ENCODE measurements at places on chromosomes 4 and X.

GRCh38 chr4:153531000-153531358 lies 64.8 kb downstream of the TMEM131L start:
- DNase-seq: no peak

DNA sequence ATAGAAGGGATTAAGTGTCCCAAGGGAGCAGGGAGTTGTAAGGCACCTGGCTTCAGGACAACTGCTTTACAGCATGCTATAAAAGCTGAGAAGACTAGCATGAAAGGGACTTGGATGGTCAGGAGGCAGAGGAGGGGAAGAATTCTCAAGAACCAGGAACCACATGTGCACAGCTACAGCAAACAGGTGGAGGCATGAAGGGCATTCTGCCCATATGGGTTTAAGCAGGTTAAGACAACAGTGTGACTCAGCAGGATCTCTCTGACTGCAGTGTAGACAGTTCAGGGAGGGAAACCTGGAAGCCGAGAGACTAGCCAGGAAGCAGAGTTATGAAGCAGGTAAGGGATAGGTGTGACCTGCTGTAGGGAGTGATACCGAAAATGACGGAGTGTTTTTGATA lies 117.0 kb downstream of the DHRSX start:
- DNase-seq: no peak

DNA sequence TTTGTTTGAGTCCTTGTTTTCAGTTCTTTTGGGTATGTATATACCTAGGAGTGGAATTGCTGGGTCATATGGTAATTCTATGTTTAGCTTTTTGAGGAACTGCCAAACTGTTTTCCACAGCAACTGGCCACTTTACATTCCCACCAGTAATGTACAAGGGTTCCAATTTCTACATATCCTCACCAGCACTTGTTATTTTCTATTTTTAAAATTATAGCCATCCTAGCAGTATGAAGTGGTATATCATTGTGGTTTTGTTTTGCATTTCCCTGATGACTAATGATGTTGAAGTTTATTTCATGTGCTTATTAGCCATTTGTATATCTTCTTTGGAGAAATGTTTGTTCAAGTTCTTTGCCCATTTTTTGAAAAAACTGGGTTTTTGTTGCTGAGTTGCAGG lies 39.6 kb downstream of the TMEM164 start:
- no peak for DNase-seq

GRCh38 chr4:152154433-152154832 lies 381.5 kb downstream of the FBXW7 start:
- no peak for DNase-seq

DNA sequence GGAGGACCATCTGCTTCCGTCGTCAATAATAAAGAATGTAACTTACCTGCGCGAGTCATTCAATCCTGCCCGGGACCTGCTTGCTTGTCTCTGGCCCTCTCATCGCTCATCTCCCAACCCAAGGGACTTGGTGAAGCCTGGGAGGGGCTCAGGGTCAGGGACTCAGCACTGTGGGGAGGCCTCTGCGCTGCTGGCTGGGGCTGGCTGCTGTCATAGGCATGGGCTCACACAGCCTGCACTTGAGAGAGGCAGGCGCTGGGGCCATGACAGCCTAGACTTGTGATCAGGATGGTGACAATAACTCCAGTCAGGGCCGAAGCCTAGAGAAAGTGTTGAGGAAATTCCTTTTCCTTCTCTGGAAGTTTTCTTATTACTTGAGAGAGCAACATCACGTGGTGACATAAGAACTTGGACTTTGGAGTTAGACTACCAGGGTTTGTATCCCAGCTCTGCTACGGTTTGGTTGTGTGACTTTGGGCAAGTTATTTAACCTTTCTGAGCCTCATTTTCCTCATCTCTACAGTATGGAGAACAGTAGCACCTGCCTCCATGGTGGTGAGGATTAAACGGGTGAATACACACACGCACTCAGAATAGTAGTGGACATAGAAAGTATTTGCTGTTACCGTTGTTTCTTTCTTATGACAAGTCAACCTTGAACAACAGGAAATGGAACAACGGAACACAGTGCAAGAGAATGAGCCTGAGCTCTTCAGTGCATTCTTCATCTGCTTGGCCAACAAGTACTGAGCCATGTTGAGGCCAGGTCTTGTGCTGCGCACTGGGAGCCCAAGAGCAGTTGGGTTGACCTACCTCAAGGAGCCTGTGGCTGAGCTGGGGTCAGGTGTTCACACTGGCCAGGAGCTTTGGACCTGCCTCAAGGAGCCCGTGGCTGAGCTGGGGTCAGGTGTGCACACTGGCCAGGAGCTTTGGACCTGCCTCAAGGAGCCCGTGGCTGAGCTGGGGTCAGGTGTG lies 60.5 kb downstream of the TBC1D14 start:
- no peak for DNase-seq

DNA sequence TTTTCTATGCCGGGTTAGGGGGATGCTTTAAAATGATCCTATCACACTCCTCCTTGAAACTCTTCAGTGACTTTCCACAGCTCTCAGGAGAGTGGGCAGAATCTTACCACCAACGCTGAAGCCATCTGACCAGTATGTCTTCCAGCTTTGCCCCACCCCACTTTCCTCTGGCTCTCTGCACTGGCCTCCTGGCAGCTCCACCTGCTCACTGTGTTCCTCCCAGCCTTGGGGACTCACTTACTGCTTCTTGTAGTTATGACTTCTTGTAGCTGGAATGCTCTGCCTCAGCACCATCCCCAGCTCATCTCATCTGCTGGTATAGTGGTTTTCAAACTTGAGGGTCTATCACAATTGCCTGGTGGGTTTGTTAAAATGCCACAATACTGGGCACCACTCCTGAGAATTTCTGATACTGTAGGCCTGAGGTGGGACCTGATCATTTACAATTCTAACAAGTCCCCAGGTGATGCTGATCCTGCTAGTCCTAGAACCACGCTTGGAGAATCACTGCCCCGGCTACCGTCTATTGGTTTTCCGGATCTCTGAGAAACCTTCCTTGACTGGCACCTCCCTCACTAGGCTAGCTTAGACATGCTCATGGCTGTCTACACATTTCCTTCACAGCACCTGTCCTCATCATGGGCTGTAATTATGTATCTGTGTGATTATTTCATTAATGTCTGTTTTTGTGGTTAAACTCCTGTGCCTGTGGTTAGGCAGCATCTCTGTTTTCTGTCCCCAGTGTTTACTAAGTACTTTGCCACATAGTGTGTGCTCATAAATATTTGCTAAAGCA lies 152.2 kb downstream of the MGST2 start:
- DNase-seq: no peak

GRCh38 chr4:12186526-12186925 lies 757.8 kb upstream of the HS3ST1 start:
- no peak for DNase-seq

- no peak for DNase-seq
Measured at GRCh38 chr4:139315221-139315675, 13.0 kb upstream of the NDUFC1 start.

DNA sequence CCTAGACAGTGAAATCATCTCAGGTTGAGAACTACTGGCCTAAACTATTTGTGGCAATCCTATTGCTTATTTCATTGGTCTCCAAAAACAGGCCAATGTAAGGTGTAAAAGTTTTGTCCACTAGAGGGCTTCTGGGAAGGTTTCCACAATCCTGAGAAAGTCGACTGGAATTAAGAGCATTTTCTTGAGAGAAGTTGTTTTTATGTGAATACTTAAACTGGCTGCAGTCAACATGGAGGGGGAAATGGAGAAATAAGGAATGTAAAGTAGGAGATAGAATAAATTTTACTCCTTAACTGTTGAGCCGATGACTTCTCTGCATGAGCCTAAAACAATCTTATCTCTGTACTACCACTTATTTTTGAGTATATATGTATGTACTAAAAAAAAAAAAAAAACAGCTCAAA lies 11.0 kb upstream of the EIF4E start:
- peak; percentile 77 for DNase-seq

DNA sequence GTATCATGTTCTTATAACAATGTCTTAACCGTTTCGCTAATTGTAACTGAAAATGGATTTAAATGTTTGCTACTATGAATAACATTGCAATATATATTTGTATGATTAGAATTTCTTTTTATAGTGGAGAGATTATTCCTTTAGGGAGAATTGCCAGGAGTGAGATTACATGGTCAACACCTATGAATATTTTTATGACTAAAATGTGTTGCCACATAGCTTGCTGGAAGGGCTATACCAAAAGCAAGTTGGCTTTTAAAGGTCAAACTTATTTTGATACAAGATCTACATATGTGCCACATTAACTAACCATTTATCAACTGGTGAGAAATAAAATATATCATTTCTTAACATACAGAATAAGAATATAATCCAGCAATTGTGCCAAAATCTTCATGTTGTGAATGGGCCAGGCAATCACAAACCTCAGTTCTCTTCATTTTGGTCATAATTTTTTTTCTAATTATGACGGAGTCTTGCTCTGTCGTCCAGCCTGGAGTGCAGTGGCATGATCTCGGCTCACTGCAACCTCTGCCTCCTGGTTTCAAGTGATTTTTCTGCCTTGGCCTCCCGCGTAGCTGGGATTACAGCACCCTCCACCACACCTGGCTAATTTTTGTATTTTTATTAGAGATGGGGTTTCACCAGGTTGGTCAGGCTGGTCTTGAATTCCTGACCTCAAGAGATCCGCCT lies 10.0 kb upstream of the EGF start:
- no peak for DNase-seq

DNA sequence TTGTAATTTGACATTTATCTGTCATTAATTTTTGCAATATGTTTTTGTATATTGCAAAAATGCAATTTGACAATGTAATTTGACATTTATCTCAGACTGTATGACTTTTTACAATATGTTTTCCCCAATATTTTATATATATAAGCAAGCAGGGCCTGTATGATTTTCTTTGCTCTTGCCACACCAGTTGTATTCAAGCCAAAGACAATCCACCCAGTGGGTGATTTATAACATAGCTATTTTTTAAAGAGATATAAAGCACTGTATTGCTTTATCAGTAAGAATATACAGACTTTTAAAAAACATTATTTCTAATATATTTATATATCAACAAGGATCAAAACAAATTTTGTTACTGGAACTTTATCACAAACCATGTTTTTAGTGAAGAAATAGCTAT lies 47.3 kb downstream of the SLIT2 start:
- no peak for DNase-seq

DNA sequence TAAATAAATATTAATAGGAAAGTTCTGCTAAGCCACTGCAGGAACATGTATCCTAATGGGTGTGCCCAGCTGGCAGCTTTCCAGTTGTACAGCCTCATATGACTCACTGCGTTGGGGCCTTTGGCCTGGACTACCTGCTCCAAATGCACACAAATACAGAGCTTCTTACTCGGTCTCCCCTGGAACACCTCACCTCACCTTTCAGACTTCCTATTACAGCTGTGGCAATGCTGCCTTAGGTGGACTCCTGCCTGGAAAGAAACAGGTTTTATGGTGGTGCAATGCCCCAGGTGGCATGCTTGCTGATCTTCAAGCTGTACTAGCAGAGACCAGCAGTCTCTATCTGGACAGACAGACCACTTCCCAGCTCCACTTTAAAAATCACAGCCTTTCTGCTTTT lies 85.7 kb upstream of the EXOC1L start:
- peak; percentile 90 for DNase-seq

DNA sequence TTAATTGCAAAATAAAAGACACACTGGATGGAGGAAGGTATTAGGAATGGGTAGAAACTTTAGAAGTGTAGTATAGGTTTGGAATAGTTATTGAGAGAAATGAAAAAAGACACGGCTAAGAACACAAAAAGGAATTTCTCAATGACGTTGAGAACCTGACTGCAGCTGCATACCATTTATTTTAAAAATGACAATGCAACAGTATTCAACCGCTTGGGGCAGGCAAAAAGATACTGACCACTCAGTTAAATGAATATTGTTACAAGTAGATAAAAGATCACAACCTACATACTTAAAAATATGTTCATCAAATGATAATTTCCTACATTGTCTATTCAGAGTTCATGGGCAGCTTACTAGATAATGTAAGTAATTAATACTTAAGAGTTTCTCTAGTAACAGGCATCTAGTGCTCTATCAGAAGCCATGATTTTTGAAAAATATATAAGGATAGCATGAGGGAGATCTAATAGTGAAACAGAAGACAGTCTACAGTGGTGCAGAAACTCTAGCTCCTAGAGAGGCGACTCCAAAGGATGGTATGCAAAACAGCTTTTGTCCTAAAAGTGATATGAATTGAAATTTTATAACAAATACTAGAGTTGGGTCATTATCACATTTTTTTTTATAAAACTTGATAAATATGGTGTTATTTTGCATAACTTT lies 216.2 kb upstream of the VEGFC start:
- no peak for DNase-seq

- no peak for DNase-seq
Measured at GRCh38 chr4:54187148-54187547, 41.9 kb upstream of the PDGFRA start.

DNA sequence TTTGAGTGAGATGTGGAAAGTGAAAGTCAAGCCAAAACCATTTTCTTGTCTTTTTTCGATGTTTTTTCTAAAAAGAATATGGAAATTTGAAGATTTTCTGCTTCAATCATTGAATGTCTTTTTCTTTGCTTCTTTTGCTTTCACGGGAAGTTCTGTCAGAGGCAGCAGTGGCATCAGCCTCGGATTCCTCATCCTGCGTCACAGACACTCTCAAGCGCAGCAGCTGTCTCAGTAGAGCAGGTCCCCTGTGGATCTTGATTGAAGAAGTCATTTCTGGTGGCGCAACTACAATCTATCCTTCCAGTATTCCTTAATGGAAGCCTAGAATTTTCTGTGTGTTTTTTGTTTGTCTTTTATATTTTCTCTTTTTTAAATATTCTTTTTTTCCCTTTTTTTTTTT lies 52.7 kb upstream of the NEIL3 start:
- no peak for DNase-seq

DNA sequence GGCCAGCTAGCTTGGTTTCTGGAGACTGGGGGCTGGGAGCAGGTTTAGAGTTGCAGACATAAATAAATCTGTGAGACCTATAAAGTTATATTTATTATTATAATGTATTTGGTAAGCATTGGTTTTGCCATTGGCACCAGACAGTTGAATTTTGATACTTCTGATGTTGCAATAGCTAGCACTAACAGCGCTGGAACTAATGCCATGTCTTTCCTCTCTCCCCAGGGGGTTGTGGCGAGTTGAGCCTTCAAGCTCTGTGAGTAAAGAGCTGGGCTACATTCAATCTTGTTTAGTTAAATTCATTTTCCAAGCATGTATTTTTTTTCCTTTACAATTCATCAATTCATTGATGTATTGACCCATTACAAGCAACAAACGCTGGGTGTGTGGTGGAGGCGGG lies 358.7 kb upstream of the NR3C2 start:
- no peak for DNase-seq

GRCh38 chrX:153902385-153902784 lies 2.1 kb upstream of the AVPR2 start:
- no peak for DNase-seq
